Activated CD8-positive, alpha-beta memory T cell treated with anti-CD3 and anti-CD28 coated beads for 1 hour (primary cell): ENCODE measurements at places on chromosomes 5 and 9.

DNA sequence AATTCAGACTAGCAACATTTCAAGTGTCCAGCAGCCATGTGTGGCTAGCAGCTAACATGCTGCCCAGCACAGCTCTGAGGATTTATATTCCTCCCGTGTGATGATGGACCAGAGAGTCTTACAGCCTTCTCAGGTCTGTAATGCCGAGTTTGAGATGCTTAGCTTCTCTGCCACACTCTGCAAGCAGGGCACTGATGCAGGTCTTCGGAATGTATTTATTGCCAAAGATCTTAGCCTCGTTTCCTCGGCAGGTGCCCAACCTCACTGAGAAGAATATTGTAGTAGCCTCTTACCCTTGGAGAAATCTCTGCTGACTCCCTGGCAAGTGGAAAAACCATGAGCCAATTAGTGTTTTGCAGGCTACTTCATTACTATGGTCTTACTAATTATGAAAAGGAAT lies 3.7 kb upstream of the RAI14 start:
- DNase-seq = no peak

GRCh38 chr5:93580063-93580926 lies 724 bp downstream of the NR2F1-AS1 start:
- no peak for DNase-seq

DNA sequence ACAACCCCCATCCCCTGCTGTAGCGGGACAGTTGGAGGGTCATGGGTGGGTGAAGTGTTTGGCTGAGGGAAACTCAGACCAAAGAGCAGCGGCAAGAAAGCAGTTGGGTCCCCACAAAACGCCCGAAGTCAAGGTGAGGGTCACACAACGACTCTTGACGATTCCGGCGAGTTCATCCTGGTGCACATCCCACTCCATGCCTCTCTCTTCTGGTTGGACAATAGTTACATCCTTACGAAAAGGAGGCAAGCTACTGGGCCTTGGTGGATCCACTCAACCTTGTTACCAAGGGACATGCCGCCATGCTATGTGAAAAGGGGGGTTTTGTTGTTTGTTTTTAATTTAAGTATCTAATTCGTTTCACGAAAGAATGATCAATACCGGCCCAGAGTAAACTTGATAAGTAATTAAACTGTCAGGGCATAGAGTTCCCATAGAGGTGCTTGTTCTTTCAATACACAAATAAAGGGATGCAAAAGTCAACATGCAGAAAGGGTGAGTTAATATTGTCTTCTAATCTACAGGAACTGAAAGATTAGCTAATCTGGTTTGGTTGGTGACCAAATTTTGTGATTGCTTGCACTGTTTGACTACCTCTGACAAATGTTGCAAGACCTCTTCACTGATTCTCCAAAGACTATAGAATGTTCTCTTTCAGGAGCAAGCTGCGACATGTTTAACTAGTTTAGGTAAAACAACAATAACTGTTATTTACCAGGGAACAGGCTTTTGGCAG lies 732 bp upstream of the SMIM15 start:
- no peak for DNase-seq

DNA sequence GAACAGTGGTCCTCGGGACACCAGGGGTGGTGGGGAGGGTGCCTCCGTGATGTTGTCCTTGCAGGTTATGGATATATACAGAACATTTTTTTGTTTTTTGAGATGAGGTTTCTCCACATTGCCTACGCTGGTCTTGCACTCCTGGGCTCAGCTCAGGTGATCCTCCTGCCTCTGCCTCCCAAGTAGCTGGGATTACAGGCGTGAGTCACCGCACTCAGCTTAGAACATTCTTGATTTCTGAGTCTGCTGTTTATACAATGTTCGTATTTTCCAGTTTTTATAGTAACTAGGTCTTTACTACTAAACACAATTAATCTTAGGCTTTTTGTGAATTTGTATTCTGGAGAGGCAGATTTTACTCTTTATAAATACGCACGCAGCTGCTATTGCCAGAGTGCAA lies 6.0 kb downstream of the PMPCA start:
- DNase-seq = no peak

DNA sequence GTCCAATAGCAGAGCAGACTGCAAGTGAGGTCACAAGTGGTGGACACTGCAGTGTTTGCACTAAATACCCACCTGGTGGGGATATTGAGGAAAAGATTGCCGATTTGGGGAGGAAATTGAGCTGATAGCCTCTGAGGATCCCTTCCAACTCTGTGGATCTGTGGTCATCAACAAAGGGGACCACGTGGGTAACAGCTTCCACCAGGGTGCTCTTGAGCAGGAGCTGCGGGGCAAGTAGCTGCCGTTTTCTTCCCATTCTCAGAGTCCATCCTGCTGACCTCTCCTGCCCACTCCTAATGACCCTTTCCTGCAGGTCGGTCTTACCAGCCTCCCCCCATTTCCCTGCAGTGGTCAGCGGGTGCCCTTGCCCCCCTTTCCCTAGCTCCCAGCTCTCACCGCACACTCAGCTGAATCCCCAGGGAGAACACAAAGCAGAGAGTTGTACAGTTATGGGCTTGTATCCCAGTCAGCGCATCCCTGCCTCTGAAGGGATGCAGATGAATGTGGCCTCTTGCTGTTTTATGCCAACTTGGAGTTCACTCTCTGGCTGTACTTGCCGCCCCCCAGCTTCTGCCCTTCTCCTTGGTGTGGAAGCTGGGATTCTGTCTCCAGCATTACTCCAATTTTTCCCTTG lies 18.0 kb downstream of the DAPK1 start:
- no peak for DNase-seq

DNA sequence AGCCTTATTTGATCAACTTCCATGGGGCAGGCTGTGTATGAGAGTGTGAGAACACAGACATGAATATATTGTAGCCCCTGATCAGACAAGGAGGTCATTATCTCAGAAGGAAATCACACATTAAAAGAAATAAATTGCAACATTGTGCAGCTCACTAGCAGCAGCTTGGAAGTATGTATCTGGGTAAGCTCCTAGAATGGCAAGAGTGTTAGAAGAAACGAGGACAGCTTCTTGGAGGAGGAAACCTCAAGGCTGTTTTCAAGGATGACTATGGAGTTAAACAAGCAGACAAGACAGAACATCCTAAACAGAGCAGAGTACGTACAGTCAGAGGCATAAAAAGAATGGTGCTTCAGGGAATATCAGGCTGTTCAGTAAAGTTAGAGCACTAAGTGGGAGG lies 511.0 kb downstream of the SLCO4C1 start:
- no peak for DNase-seq

- DNase-seq = no peak
Measured at GRCh38 chr9:72431036-72431435, 66.0 kb upstream of the ZFAND5 start.
